ENCODE measurements at places on chromosomes 1 and 21.

GRCh38 chr1:110390096-110390495 is 730 bp downstream of the SLC16A4 start:
- DNase-seq, result no peak

- DNase-seq, result no peak
Observed at GRCh38 chr1:10424034-10424433, 6.2 kb upstream of the CENPS start.

DNA sequence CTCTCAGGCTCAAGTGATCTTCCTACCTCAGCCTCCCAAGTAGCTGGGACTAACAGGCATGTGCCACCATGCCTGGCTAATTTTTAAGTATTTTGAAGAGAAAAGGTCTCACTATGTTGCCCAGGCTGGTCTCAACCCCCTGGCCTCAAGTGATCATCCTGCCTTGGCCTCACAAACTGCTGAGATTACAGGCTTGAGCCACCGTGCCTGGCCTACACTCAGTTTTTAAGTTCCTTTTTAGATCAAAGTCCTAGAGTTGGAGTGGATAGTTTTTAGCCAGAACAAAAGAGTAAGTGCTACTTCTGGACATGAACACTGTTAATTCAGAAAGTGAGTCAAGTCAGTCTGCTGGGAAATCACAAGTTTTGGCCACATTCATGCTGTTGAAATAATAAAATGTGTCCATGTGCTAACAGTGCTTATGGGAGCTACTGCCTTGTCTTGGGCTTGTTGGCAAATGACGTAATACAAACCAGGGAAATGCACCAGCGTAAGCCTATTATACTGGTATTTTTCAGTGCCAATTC is 84.2 kb downstream of the NDUFS5 start:
- DNase-seq, result no peak

DNA sequence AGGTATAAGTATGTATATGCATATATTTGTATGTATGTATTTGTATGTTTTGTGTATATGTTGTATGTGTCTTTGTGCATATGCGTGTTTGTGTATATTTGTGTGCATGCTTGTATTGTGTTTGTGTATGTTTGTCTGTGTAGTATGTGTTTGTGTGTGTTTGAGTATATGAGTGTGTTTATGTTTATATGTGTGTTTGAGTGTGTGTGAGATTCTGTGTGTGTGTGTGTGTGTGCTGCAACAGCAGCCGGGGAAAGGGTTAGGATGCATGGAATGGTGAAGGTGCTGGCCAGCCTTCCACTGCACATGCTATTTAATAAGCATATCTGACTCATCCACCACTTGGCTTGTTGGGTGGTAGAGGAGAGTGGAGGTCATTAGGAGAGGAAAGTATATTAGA is 46.6 kb upstream of the RAB4A start:
- DNase-seq, result no peak

DNA sequence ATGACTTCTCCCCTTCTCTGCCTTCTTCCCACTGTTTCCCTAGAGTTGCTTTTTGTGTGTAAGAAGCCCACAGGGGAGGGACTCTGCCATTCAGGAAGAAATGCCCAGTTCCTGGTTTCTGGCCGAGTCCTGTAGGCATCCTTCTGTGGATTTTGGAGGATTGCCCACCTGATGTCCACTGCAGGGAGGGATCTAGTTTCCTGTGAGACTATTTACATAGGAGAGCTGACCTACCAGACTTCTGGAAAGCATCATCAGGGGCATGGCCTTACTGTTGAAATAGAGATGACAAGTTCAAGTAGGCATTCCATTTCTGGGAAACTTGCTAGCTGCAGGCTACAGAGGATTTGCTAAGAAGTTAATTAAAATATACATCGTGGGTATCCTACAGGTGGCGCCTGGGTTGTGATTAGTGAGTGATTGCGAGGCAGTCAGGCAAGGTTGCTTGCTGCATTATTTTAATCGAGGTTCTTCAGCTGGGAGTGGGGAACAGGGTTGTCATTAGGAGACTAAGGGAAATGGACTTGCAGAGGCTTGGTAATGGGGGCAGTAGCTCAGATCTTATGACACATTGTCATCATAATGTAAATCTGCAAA is 148.7 kb downstream of the HHAT start:
- DNase-seq, result no peak

GRCh38 chr1:71656902-71657301 is 576.1 kb upstream of the ZRANB2 start:
- DNase-seq, result no peak

GRCh38 chr1:241646201-241646600 is 5.9 kb upstream of the WDR64 start:
- DNase-seq, result no peak

- peak; percentile 61 for DNase-seq
Observed at GRCh38 chr1:167627865-167628641, 2.0 kb upstream of the RCSD1 start.

- DNase-seq, result no peak
Observed at GRCh38 chr1:38464071-38464661, 395.4 kb downstream of the RRAGC start.

- no peak for DNase-seq
Observed at GRCh38 chr1:41679531-41679930, 195.0 kb upstream of the EDN2 start.

- peak; percentile 32 for DNase-seq
Observed at GRCh38 chr21:44845418-44846223, 27.8 kb upstream of the SUMO3 start.

- no peak for DNase-seq
Observed at GRCh38 chr1:40745176-40745575, 38.4 kb upstream of the KCNQ4 start.

DNA sequence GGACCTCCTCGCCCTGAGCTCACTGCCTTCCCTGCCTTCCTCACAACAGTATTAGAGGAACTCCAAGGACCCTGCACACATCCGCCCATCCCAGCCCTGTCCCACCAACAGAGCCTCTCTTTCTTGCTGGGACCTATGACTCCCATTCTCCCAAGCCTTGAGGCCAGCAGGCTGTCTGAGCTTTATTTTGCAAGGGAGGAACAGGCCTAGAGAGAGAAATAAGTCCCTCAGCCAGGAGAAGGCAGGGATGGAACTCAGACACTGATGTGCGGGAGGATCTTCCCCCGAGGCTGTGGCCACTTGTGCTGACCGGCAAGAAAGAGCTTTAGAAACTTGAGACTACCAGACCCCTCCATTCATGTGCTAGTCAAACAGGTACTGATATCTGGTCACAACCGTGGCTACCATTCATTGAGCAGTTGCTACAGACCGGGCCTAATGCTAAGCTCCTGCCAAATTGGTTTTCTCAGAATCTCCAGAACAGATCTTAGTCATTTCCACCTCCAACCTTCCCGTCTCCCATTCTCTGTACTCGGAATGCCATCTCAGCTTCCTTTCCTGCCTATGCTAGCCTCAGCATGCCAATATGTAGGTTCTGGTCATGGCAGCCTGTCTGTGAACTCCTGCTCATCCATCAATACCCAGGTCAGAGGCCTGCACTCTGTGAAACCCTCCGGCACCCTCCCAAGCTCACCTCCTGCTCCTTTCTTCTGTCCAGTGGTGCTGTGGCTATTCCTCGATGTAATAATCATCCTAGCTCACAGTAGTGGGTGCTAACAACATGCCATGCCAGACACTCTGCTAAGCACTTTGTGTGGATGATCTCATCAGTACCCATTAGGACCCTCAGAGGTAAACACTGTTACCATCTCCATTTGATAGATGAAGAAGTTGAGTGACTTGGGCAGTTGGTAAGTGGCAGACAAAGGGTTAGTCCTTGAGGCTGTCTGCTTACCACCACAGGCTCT is 3.8 kb downstream of the TMEM54 start:
- DNase-seq, result no peak

DNA sequence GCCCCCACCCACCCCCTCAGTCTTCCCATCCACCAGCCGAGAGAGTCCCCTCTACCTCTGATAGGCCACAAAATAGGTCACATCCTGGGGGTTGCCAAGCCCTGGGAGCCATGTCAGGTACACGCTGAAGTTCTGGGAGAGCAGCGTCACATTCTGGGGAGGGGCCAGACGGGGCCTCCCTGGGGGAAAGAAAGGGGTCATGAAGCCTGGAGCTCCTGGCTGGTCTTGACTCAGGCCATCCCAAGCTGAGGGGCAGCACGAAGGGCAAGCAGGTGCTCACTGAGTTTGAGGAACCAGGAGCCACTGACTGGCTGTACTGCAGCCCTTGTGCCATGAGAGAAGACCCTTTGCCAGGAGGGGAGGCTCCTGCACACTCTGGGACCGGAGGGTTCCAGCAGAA is 6.4 kb downstream of the IFNLR1 start:
- DNase-seq, result no peak

DNA sequence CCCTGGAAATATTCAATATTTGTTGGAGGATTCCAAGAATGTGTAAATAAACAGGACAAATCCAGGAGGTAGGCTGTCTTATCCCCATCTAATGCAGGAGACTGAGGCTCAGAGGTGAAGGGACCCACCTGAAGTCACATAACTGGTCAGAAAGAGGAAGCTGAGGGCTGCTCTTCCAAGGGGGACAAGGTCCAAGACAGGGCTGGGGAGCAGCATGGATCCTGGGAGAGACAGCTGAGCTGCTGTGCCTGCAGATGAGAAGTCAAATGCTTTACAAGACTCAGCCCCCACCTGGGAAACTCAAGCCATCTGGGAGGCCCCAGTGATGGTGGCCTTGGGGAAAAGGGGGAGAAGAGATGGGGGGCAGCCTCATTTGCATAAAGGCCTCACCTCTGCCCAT is 224.4 kb downstream of the PTPRU start:
- no peak for DNase-seq

DNA sequence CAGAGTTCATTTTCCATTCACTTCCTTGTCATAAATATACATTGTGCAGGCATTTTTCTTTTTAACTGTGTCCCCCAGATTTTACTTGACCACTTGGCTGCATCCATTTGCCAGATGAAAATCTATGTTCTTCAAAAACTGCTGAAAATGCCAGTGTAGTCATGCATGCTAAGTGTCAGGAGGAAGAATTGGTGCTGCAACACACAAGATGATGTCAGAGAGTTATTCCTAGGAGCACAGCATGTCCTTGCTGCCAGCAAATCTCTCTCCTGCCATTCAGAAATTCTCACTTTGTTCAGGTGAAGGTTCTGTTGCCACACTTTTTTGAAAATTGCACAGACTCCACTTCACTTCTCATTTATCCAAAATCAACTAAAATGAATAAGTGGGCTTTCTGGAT is 106.4 kb upstream of the MAGI3 start:
- DNase-seq, result no peak

GRCh38 chr1:238660849-238661248 is 725.5 kb upstream of the CHRM3 start:
- DNase-seq, result no peak

DNA sequence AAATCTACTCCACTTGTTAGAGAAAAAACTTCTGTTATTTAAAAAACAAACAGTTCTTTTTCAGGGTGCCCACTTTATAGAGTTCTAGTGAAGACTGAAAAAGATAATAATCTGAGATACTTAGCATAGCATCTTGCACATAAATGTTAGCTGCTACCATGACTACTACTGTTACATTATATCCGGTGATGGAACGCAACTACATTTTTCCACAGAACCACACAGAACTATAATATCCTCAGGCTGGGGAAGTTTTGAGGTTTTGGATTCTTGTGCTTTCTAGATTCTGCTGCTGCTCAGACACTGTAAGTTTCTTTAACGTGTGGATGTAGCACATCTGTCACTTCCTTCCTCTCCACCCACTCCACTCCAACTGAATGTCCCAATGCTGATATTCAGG is 110.3 kb downstream of the PTPN14 start:
- DNase-seq, result no peak

- no peak for DNase-seq
Observed at GRCh38 chr1:80155371-80155770, 1148.8 kb upstream of the ADGRL4 start.

DNA sequence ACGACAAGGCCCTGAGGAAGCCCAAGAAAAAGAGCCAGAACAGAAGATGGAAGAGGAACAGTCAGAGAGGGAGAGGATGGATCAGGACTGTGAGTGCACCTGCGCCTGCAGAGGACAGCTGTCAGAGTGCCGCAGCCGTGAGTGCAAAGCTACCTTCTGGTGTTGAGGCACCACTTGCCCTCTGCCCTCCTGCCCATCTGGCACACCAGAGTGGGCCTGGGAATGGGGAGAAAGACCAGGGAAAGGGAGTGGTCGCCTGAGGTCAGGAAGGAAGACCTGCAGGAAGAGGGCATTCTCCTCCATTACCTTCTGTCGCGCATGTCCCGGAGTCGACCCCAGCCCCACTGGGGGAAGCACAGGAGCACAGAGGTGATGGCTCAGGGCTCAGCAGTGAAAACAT is 26.2 kb downstream of the VASH2 start:
- DNase-seq, result no peak

- no peak for DNase-seq
Observed at GRCh38 chr1:25538191-25538767, 5.1 kb upstream of the LDLRAP1 start.

GRCh38 chr1:34379911-34380310 is 203.2 kb downstream of the C1orf94 start:
- no peak for DNase-seq

- DNase-seq, result no peak
Observed at GRCh38 chr1:171226747-171227370, 21.4 kb upstream of the FMO1 start.

DNA sequence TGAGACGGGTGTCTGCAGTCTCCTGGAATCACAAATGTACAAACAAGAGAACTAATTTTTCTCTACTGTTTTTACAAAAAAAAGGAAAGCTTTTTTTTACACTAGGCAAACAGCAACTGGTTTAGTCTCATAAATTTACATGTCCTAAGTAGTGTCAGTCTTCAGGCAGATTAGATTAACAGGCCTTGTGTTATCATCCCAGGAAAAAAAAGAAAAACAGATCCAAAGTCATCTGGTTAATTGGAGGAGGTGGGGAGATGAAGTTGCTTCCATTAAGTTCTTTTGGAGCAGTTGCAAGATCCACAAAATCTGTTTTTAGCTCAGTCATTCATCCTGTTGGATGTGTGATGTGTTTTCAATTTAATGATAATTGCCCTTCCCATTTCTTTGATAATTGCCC is 363.5 kb upstream of the ADGRL2 start:
- no peak for DNase-seq

GRCh38 chr1:72018562-72018961 is 263.8 kb downstream of the NEGR1 start:
- DNase-seq, result no peak

GRCh38 chr21:16522548-16522947 is 792.8 kb downstream of the USP25 start:
- DNase-seq, result no peak

- DNase-seq, result no peak
Observed at GRCh38 chr1:151058692-151059091, 730 bp downstream of the CDC42SE1 start.

DNA sequence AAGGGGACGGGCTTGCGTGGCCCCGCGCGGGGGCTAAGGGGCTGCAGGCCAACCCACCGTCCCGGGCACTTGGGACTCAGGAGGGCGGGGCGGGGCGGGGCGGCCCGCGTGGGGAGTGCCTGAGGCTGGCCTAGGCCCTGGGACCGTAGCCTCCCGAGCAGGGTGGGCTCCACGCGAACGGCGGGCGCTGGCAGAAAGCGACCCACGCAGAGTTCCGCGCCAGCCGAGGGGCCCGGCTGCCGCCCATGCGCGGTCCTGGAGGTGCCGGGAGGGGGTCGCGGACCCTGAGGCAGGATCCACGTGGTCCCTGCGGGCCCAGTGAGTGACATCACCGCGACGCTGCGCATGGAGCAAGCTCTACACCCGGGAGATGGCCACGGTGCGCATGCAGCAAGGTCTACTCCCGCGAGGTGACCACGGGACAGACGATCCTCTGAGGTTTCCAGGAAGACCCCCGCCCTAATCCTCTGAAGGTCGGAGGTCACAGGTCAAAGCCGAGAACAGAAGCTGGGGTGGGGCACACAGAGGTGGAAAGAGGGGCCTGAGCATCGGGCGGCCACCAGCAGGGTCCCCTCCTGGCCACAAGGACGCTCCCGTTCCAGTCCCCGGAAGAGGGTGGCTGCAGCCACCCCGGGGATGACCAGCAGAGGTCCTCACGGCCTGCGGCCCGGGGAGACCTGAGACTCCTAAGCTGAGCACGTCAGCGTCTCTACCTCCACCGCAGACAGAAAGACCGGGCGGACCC is 13.5 kb upstream of the SLC19A1 start:
- DNase-seq, result peak; percentile 52
